Activated naive CD8-positive, alpha-beta T cell treated with anti-CD3 and anti-CD28 coated beads, Interleukin-2, amount 50 U/mL, for 24 hours (primary cell): ENCODE measurements at places on chromosomes 2 and 18.

DNA sequence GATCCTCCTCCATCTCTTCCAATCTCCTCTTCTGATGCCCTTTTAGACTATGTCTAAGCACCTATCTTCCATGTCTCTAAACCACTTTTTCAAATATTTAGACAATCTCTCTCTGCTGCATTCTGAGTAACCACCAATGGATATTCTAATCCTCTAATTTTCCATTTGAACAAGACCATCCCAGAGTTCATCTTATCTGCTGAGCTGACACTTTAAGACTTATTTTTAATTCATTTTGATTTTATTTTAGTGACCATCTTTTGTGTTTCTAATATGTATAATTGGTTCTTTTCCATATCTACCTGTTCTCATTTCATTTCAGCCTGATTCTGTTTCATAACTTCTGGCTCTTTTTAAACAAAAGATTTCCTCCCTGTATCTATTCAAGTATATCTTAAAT is 369.9 kb downstream of the CLIP4 start:
- no peak for DNase-seq

DNA sequence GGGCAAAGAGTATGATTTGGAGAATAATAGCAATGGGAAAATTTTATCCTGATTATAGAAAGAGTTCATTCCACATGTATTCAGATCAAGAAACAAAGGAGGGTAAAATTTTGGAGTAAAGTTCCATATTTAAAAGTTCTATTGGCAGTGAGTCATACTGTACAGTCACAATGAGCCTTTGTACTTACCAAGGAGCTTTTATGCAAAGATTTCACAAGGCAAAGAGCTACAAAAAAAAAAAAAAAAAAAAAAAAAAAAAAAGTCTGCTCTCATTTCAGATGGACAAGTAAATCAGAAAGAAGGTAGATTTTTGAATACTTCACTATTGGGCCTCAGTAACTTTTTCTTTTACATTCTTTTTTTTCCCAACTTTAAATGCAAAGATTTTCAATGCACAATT is 1802.2 kb upstream of the PIK3C3 start:
- DNase-seq: no peak

GRCh38 chr18:59211629-59212028 is 8.3 kb upstream of the GRP start:
- DNase-seq: no peak

GRCh38 chr2:65153515-65153914 is 23.6 kb upstream of the RAB1A start:
- DNase-seq: no peak

DNA sequence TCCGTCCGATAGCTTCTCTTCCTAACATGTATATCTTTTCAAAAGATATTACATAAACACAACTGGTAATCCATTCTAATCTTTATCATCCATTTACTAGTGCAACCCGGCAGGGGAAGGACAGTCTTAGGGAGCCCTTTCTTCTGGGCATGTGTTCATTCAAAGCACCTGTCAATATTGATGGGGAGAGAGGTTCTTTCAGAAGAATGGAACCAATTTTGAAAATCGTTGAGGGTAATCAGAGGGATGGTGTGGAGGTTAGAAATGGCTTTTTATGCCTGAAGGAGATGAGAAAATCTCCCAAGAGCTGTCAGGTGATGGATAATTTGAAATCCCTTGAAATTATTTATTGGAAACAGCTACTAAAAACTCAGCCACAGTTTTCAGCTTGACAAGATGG is 561.9 kb upstream of the DCC start:
- DNase-seq: no peak

DNA sequence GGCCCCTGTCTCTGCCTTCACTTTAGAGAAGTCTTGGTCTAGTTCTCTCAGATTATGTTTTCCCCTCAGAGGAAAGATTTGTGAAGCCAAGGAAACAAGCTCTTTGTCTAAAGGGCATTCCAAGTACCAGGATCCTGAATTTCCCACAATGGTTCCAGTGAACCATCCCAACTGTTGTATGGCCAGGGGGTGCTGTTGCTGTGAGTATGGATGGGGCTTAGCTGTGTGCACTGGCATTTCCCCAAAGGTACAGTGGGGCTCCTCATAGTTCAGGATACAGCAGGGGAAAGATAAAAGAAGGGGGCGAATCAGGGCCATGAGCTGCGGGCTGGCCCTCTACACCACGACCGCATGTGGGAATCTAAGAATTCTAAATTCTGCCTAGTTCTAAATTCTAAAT is 1154.0 kb upstream of the FANCL start:
- DNase-seq: no peak

DNA sequence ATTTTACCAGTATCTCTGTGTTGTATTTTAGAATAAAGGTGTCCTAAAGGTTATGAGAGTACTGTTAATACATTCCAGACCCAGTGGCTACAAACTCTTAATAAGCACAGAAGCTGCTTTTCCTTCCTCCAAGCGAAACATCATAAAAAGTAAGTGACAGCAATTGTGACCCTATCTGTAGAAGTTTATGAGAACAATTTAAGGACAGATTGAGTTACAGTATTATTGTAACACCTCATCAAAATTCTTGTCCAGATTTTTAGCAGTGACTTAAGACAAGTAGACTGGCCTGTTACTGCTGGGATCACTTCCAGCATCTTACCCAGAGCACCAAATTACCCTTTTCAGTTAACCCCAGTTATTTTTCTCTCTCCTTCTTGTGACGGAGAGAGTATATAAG is 154.6 kb downstream of the ERBB4 start:
- no peak for DNase-seq

DNA sequence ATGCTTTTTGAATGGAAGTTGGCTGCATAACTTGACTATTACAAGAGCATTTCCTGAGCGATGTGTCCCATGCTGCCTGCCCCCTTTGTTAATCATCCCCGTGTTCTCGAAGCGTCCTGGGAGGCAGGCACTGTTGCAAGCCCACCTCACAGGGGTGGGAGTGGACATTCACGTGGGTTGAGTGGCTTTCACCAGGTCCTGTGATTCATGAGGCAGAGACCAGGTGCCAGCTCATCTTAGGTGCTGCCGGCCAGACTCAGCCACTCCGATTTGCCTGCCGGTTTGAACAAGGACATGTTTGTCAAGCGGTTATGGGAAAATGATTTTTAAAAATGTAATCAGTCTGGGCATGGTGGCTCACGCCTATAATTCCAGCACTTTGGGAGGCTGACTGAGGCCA is 112.5 kb downstream of the ZNF532 start:
- no peak for DNase-seq

GRCh38 chr2:175605640-175606009 is 396.4 kb downstream of the LNPK start:
- no peak for DNase-seq

DNA sequence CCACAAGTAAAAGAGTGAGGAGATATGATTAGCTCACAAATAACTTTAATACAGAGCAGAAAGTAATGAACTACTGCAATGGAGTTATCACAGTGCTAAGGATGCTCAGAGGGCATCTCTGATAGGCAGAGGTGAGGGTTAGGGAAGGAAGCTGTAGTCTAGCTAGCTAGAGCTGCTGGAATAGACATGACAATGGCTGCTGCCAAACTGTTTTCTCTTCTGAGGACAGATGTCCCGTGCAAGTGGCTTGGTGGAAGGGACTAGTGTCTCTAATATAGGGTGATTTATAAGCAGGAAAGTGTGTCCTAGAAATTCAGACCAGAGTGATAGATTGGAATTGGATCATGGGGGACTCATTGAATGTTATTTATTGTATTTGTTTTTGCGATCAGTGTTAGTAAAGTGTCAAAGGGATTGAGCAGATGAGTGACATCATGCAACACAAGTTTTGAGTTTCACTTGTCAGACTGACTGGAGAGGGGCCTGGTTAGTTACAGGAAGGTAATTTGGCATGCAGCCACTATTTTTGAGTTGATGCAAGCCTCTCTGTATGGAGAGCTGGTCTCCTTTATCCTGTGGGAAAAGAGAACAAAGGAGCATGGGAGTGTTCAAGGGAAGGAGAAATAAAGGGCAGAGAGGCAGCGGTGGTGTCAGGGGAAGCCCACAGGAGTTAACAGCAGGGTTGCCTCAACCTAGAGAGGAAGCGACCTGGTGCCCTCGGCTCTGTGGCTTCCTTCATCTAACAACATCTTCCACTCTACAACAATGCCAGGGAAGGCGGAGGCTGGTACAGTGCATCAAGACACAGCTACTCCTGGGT is 1.9 kb downstream of the CTLA4 start:
- DNase-seq: peak; percentile 59
